ENCODE measurements at places on chromosomes 5 and 9.
A peak's percentile ranks its signal among the peaks of the same experiment; 100 is the strongest.

DNA sequence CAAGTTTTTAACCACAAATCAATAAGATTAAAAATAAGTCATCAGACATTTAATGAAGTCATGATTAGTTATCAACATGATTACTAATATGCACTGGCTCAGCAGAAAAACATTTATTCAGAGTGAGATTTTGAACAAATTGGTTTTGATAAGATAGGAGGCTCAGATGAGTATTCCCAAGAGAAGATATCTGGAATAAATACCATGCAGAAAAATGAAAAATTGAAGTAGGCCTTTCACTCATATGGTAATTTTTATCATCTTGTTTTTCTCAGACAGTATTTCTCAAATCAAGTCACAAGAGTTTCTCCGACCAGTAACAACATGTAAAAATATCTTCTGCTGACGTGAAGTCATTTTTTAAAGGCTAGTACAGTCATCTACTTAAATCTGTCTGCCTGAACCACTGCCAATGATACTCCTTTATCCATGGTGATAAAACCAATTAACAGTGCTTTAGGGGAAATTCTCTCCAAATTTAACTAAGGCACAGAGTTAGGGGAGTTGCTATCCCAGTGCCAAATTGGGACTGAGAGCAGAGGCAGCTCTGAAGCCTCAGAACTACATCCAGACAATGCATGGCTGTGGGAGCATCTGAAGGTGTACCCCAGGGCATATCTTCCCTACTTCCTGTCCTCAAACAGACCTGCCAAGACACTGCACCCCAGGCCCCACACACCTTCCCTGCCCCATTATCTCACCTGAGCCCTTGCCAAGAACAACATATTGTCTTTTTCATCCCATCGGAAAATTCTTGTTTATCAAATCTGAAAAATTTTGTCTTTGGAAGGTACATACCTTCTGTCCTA lies 105.5 kb upstream of the TSLP start:
- peak; percentile 27 for DNase-seq

DNA sequence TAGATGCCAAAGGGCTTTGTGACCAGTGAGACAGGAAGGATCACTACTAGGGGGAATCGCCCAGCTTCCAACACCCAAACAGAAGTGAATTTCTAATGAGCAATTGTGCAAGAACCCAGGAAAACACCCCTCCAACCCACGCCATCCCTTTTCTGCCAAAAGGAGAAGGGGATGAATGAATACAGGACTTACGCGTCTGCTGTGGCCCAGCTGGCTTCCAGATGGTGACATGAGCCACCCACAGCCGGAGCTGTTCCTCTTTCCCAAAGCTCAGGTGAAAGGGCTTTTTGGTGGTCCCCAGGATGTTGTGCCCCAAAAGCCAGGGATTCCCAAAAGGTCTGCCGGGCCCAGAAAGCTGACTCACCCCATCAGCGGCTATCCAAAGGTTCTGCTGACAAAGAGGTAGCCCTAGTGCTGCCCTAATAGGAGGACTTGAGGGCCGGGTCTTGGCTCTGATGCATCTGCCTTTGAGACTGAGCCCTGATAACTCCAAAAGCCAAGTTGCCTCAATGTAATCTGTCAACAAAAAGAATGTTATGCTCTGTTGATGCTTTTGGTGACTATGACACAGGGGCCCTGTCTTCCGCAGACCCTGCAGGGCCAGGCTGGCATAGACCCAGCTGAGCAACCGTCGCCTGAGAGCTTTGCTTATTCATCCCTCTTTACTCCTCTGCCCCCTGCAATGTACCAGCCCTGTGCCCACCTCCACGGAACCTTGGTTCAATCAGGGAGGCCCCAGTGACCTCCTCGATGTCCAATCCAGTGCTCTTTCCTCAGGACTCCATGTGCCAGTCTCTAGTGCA lies 14.5 kb downstream of the GSN start:
- DNase-seq: peak; percentile 96

- no peak for DNase-seq
These were observed 33.5 kb upstream of the JADE2 start for GRCh38 chr5:134491841-134492442.

- no peak for DNase-seq
These were observed 500.4 kb downstream of the TUSC1 start for GRCh38 chr9:25177858-25178257.

DNA sequence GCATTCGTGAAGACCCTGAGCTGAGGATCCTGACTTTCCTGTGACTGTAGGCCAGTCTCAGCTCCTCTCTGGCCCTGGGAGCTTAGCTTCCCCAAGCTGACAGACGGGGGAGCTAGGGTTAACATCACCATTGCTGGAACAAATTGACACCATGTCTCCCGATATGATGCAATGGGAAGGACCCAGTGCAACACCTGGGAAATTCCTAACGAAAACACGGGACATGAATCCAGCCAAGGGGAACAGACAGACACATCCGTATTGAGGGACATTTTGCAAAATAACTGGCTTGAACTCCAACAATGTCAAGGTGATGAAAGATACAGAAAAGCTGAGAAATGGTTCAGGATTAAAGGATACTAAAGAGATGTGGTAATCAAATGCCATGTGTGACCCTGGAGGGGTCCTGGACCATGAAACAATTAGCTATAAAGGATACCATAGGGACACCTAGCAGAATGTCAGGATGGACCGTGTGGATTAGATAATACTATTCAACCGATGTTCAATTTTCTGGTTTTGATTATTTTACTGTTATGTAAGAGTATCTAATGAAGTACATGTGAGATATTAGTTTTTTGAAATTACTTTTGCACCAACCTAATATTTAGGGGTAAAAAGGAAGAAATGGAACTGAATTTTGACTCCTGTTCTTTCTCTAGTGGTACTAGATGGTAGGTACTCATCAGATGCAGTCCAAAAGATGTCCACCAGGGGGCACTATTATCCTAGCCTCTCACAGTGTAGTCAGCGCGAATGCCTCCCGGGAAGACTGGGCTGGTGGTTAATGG lies 52.7 kb downstream of the NDST1 start:
- peak; percentile 84 for DNase-seq

DNA sequence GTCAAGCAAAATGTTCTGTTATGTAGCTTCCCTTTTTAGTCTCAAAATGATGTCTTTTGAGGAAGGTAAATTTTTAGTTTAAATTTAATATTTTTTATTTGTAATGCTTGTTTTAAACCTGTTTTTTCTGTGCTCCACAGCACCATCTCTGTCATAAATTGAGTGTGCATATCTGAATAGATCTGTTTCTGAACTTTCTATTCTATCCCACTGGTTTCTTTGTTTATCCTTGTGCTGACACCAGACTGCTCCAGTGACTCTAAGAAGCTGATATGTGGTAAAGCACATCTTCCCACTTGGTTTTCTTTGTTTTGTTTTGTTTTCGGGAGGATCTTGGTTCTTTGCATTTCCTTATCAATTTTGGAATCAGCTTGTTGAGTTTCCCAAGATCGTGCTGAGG lies 7.1 kb upstream of the RNF145 start:
- no peak for DNase-seq

DNA sequence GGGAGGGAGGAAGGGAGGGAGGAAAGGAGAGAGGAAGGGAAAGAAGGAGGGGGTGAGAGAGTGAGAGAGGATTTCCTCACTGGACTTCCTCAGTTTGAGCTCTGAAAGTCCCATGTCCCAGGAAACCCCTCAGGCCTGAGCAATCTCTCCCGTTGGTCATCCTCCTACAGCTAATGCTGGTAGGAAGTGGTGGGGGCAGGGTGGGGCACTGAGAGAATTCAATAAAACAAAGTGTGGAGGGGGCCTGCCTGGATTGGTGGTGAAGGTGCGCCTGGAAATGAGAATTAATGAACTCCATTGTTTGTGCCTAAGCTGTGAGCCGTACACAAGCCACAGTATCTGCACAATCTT lies 195.0 kb downstream of the RGS3 start:
- no peak for DNase-seq

DNA sequence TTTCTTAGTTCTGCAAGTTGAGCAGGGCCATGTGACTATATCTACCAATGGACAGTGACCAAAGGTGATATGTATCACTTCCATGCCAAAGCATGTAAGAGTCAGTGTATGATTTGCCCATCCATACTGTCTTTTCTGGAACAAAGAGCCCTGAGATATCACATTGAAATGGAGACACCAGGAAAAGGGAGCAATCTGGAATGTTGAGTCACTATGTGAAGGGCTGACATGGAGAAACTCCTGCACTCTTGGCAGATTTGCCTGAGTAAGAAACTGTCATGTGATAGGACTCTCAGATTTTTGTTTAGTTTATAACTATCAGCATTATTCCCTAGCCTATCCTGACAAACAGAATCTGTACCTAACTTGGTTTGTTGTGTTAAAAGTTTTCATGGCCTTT lies 29.8 kb upstream of the TMEM161B start:
- peak; percentile 63 for DNase-seq

- no peak for DNase-seq
These were observed 171.7 kb downstream of the CACNA1B start for GRCh38 chr9:138049085-138049778.

DNA sequence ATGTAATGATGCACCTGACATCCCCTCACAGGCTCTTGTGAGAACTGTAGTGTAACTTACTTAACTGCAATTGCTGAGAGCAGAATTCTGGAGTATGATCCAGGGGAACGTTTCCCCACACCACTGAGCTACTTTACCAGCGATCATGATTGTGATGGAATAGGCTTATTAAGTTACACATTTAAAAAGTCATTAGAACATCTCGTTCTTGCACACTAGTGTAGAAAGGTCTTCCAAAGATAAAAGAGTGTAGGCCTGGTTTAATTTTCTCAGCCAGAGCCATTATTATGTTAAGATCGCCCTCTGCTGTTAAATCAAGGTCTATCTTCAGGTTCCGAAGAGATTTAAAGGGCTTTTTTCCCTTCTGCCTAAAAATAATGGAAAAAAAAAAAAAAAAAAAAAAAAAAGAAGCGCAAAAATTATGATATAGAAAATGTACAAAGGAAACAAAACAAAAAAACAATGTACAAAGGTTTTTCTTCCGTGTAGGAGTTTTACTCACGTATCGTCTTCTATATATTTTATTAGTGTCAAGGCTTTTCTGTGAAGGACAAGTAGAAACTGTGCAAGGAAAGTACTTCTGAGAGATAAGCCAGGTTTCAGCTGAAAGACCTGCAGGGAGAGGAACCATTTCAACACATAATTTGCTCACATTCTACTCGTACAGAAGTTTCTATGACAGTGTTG lies 18.6 kb upstream of the MOB3B start:
- peak; percentile 60 for DNase-seq

- DNase-seq: no peak
These were observed 593 bp downstream of the GM2A start for GRCh38 chr5:151253605-151253950.

GRCh38 chr5:138366632-138367382 lies 14.3 kb downstream of the KDM3B start:
- DNase-seq: no peak

- DNase-seq: peak; percentile 97
These were observed 78.9 kb upstream of the RPS23 start for GRCh38 chr5:82356808-82357671.

DNA sequence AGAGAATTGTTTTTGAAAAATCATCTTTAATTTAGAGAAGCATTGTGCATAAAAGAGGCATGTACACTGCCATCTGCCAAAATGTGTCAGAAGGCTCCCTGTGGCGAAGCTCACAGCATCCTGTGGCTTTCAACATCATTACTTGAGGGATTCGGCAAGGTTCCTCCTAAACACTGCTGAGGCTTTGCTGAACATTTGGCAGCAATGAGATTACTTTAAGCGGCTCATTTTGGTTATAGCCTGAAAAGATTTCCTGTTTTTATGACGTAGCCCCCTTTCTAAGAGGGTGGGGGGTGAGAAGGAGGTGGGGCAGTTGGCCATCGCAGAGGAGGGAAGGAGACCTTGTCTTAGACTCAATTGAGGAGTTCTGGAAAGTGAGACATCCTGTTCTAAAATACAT lies 469.4 kb downstream of the RASEF start:
- no peak for DNase-seq

GRCh38 chr9:34341659-34342295 lies 12.4 kb downstream of the NUDT2 start:
- DNase-seq: no peak

GRCh38 chr9:99677281-99677680 lies 144.4 kb upstream of the NR4A3 start:
- DNase-seq: peak; percentile 30

GRCh38 chr5:125582352-125582751 lies 835.9 kb upstream of the ZNF608 start:
- peak; percentile 89 for DNase-seq

DNA sequence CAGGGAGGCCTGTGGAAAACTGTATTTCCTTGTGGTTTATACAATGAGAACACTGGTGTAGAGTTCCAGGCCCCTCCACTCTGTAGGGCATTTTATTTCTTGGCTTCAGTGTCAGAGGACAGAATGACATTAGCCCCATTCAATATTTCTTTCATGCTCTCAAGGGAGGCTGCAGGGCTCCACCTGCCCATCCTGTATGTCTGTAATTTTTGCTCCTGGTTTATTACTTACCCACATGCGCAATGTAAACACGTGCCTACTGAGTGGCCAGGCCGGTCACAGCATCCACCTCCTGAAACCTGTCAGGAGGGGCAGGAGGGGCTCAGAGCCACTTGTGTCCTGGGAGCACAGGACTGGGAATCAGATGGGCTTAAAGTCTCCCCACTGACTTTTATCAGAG lies 82.4 kb downstream of the GADD45G start:
- DNase-seq: no peak

DNA sequence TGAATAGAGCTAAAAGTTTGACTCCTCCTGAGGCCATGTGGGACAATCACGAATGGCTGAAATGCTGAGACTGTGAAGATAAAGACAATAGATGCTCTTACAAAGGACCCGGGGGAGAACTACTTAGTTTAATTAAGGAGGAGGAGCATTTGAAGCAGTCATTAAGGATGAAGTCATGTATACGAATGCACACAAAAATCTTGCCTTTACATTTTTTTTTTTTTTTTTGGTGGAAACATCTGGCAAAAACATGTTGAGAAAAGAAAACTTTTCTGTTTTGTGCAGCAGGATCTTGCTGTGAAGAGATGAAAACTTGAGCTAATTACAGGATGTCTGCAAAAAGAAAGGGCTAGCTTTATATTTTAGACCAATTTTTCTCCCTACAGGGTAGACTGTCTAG lies 42.3 kb upstream of the NR3C1 start:
- peak; percentile 49 for DNase-seq

DNA sequence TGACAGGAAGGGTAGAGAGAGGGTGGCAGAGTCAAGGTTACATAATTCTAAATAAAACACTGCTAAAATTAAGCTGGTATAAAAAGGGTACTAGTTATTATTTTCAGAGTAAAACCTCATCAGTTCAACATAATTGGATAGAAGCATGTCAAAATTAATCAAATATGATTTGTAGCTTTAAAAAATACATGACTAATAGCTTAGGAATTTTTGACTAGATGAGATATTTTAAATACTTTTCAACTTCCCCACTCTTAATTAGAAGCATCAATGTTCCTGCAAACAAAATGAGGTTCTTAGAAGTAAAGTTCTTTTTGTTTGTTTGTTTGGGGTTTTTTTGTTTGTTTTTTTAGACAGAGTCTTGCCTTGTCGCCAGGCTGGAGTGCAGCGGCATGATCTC lies 29.1 kb downstream of the HTR4 start:
- DNase-seq: no peak

- DNase-seq: peak; percentile 84
These were observed 168.5 kb downstream of the RAB3C start for GRCh38 chr5:58751222-58751837.
